Inflammatory macrophage treated with lipopolysaccharide for 4 hours (primary cell): ENCODE measurements at places on chromosomes 4 and X.
A peak's percentile ranks its signal among the peaks of the same experiment; 100 is the strongest.

DNA sequence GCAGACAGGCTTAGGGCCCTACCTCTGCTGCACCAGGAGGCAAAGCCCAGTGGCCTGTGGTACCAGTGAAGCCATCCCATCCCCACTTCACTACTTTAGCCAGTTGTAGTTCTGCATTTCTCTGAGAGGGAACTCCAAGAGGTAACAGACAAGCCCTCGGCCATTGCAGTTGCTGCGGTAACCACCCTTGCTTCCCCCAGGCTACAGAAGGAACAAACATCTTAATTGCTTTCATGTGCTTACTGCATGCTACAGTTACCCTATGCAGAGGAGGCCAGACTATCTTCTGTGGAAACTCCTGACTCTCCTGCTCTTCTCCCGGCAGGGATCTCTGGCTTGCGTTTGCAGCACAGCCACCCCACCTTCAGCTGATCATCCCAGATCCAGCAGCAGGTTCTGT is 67.8 kb downstream of the SPIN4 start:
- no peak for DNase-seq

DNA sequence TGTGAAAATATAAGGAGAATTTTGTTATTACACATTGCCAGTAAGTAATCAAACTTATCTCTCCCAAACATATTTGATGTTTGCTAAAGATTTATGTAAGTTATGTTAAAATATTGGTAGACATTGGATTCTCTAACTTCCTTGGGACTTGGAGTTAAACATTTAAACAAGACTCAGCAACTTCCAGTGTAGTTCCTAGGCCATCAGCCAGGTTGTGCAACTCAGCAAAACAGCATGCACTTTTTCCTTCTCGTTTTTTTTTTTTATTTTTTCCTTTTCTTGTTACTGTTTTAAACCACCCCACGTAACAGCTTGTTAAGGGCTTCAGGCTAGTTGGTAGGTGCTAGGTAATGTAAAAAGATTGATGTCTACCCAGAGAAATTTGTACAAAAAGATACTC is 510.4 kb downstream of the ANKRD50 start:
- DNase-seq = no peak

- DNase-seq = no peak
Measured at GRCh38 chr4:159237975-159238374, 135.1 kb downstream of the RAPGEF2 start.

DNA sequence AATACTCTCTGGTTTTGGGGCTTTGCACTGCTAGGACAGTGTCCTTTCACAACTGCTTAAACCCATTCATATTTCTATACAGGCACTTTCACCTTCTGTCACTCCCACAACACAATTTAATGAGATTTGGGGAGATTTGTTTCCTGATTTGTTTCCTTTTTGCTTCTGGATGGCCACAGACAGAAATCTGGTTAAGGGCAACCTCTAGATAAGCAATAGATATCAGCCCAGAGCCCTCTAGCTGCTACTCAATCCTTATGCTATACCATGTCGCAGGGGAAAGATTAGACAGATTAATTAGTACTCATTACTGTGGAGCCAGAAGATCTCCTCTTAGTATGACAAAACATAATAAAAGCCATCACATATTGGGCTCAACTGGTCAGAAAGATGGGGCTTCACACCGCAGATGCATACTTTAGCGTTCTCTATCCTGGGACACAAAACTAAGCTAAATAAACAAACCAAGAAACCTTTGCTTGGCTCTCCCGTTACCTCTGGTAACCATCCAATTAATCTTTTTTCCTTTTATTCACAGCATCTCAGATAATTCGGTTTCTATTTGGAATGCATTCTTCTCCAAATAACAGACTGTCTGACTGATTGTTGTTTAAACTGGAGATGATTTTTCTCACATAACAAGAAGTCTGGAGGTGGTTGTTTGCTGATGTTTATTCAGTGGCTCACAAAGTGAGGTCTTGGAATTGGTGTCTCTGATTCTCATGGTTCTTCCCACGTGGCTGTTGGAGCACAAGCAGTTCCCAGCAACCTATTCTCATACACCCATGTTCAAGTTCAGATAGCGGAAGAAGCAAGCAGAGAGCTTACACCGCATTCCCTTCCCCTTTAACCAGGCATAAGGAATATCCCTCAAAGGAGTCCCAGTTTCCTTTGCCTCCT is 41.0 kb upstream of the ZNF330 start:
- DNase-seq = no peak

GRCh38 chrX:115367455-115367854 is 77.9 kb downstream of the LUZP4 start:
- peak; percentile 11 for DNase-seq

GRCh38 chr4:73573794-73574528 is 46.3 kb downstream of the RASSF6 start:
- peak; percentile 51 for DNase-seq

GRCh38 chr4:16583764-16584163 is 314.7 kb downstream of the LDB2 start:
- no peak for DNase-seq

DNA sequence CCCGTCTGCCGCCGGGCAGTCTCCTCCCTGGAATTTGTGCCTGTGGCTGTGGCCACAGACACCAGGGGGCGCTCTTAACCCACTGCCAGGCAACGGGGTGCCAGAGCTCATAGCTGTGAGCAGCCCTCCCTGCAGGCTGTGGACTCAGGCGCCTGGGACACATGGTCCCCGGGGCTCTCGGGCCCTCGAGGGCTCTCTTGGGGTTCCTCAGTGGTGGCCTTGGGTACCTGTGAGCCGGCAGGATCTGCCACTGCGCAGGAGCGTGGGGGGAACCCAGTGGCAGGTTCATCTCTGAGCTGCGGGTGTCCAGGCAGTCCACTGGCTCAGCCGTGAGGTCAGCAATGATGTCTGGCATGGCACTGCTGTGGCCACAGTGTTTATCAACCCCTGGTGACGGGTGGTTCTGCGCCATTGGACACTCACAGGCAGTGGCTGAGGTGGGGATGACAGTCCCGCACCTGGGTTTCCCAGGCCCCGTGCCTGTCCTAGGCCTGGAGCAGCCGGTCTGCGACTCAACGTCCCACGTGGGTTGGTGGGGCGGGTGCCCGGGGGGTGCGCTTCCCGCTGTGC is 37.2 kb downstream of the PCGF3 start:
- DNase-seq = peak; percentile 50

DNA sequence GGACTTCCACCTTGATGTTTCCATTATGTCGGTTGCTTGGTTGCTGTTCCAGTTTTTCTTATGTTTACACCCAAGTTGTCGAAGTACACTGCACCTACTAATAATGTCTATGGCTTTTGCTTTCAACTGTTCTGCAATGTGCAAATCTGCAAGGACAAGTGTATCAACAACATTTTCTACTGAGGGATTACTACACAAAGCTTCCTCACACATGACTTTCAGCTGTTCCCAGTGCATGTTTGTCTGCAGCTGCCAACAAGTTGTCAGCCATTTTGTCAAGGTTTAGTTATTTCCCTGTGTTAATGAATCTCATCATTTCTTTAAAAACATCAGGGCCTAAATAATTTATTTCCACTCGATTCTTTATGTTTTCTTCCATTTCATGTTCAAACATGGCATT is 45.4 kb upstream of the UGT2A3 start:
- DNase-seq = no peak

- DNase-seq = no peak
Measured at GRCh38 chrX:136692271-136692670, 44.3 kb downstream of the CD40LG start.

GRCh38 chr4:111449657-111450056 is 695.6 kb upstream of the FAM241A start:
- no peak for DNase-seq

GRCh38 chrX:118212817-118213183 is 96.2 kb upstream of the KLHL13 start:
- DNase-seq = peak; percentile 42

DNA sequence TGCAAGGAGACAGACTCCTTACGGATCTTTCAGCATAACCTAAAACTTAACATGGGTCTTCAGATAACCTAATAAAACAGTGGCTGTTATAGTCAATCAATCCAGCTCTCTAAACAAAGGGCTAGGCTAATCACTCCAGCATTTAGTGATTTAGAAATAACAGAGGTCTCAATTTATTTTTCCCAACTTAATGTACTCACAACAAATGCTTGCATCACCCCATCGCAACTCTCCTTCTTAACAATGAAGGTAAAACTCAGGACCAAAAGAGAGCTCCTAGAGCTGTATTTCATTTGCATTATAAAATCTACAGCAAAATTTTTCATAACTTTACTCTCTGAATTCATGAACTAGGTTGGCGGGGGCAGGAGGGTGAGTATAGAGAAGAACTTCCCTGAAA is 1.1 kb downstream of the LIN54 start:
- DNase-seq = peak; percentile 30

DNA sequence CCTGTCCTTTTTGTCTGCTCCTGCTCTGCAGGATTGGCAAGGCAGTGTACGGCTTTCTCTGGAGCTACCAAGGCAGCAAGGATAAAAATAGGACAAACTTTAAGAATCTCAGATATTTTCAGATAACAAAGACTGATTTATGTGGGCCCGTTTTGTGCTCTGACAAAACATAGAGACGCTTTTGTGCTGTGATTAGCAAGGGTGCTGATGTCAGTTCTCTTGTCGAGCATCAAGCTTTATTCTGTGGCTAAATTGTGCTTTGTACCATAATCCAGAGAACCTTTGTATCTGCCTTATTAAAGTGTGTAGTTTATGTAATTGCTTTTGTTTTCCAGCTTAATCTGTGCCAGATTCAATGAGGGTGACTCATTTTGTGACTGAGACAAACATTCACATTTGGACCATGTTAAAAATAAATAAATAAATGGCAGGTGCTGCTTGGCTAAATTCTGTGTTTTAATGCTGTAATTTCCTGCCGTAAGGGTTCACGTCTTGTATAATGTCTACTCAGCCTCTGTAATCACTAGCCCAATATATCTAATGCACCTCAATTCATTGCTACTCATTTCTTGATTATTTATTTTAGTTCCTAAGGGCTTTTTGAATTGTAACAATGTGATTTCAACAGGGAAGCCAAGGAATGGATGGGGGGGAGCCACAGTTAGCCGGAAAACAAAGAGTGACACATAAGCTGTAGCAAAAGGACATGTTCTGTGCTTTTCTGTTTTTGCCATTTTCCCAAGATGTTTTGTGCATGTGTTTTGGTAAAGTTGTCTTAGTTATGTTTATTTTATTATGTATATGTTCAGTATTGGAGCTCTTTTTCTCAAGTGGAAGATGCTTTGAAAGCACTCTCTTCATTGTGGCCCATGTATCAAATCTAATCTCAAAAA is 75.1 kb downstream of the GAB1 start:
- DNase-seq = no peak

- DNase-seq = no peak
Measured at GRCh38 chrX:130974323-130974722, 71.3 kb upstream of the ENOX2 start.

DNA sequence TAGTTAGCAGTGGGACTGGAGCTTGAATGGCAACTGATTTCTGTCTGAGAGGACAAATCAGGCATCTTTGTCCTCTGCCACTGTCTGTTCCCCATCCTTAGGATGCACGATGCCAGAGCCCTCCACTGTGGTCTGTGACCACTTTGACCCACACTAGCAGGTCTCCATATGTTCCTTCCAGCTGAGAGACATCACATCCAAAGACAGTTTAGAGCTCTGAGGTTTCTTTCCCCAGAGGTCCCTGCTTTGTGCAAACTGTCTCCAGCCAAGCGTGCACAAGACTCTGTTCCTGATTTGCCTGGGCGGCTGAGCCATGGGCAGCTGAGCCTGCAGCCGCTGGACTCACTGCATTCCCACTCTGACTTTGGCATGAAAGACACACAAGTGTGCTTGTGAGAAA is 98.0 kb downstream of the PTTG2 start:
- DNase-seq = no peak
